ENCODE measurements at places on chromosomes 11 and 22. TPM values are rescaled to one million over a fixed set of nuclear protein-coding genes. Genes with fewer than 3 reads are reported as not detected.

OR8U1 gene
- total RNA-seq: not detected

DNA sequence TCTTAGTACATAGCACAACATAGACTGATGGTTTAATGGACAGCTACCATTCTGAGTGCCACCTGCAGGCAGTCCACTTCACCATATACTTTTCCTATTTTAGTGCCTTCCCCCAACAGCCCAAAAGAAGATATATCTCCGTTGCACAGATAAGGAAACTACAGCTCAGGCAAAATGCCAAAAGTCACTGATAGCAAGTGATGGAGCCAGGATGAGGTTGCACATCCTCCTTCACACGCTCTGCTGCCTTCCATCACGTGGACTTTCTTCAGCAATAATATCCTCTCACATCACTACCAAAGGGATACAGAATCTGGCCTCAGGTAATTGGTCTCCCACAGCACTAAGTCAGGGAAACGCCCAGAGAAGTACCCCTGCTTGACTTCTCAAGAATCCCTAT lies 7.5 kb downstream of the TCF20 start:
- no peak for DNase-seq

- DNase-seq: no peak
Measured at GRCh38 chr11:67304511-67305113, 1.3 kb downstream of the SSH3 start.

CD3E gene
- 2.2 TPM for total RNA-seq

SCGB1A1 gene
- not detected for total RNA-seq

CARNS1 gene
- 6.1 TPM for total RNA-seq

- DNase-seq: no peak
Measured at GRCh38 chr11:86138958-86139357, 70.1 kb upstream of the PICALM start.

DNA sequence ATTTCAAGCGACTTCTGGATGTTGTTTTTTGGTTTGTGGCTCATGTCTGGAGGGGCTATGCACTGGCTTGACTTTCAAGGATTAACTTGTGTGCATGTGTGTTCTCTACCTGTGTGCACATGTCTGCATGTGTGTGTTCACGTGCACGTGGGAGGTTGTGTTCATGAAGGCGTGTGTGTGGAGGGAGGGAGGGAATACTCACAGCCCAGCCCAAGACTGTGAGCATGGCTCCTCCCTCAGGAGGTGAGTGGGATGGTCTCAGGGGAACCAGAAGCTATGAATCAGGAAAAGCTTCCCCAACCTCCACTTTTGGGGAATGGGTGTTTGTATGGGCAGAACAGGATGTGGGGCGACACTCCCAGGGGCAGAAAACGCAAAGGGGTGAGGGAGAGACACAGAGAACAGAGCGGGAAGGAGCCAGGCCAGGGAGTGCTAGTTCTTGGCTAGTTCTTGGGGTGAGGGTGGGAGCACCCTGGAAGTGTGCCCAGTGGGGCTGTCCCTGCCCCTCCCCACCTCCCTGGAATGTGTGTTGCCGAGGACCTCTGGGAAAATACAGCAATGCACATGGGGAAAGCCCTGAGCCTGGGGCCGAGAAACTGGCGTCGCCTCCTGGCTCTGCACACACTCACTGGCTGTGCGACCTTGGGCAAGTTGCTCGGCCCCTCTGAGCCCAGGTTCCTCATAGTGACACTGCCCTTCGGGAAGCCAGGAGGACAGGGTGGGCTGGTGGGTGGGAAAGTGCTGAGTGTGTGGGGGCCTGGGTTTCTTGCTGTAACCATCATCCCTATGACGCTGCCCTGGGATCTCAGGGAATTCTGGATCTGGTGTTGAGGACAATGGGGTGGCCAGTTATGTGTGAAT lies 16.9 kb upstream of the ALX4 start:
- no peak for DNase-seq

DNA sequence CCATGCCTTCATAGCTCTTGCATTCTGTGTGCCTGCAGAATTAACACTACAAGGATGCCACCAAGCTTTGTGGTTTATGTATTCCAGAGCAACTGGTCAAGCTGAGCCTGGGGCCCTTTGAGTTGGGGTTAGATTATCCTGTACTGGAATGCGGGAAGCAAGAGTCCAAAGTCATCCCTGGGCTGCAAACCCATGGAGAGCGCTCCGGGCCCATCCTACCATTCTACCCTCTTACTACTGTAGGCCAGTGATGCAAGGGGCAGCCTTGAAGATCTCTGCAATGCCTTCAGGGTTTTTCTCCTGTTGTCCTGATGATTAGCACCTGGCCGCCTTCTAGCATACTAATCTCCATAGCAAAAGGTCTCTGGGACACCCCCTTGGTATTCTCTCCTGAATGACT lies 51.3 kb downstream of the TUG1 start:
- no peak for DNase-seq
